NCI-H2081 (cell line): ENCODE measurements at places on chromosomes 1 and 21.

DNA sequence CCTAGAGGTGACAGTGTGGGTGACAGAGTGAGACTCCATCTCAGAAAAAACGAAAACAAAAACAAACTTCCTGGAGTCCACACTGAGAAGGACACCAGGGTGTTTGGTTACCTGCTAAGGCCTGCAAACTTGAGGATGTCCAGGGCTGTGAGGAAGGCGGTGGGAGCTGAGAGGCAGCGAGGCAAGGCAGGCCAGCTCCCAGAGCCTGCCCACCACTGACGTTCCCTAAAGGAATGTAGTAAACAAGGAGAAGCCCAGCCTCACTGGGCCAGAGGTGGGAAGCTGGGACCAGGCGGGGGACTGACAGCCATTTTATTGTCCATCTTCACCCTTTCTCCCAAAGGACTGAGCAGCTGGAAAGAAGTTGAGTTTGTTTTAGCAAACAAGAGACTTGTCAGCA, 24.1 kb downstream of the SHISA4 start:
- DNase-seq, result no peak

DNA sequence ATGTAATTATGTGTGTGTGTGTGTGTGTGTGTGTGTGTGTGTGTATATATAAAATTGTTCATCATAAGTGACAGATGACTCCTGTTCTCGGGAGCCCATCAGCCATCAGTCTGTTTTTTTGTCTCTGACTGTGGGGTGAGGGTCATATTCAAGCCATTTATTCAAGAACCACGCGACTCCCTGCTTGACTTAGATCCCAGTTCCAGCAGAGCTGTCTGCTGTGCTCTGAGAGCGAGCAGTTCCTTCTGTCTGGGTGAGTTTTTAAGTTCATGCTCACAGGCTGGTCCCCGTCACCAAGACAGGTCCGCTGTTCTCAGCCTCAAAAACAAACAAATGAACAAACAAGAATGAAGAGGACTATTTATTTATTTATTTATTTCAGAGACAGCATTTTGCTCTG, 18.3 kb upstream of the NPPB start:
- no peak for DNase-seq

DNA sequence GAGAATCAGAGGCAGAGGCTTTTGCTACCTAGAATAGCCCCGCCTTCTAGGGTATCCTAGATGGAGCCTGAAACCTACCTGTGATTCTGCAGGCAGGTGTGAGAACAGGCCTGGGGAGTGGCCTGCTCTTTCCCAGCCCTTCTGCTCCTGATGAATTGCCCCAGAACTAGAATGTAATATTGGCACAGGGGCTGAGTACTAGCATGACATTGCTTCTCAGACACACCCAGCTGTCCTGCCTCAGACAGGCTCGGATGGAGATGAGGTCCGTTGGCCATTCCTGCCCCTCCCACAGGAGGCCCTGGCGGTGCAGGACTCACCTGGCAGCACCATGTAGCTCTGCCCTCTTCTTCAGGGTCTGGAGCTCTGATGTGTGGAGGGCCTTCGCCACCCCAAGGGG, 237.6 kb downstream of the GRIK3 start:
- no peak for DNase-seq

DNA sequence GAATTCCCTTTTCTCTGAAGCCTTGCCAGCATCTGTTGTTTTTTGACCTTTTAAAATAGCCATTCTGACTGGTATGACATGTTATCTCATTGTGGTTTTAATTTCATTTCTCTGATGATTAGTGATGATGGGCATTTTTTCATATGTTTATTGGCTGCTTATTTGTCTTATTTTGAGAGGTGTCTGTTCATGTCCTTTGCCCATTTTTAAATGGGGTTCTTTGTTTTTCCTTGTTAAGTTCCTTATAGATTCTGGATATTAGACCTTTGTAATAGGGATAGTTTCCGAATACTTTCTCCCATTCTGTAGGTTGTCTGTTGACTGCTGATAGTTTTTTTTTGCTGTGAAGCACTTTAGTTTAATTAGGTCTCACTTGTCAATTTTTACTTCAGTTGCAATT, 54.0 kb upstream of the C1orf185 start:
- no peak for DNase-seq

GRCh38 chr1:145708063-145708462, 895 bp upstream of the PDZK1 start:
- DNase-seq, result no peak

GRCh38 chr21:41604583-41605041, 96.7 kb upstream of the TMPRSS2 start:
- no peak for DNase-seq

DNA sequence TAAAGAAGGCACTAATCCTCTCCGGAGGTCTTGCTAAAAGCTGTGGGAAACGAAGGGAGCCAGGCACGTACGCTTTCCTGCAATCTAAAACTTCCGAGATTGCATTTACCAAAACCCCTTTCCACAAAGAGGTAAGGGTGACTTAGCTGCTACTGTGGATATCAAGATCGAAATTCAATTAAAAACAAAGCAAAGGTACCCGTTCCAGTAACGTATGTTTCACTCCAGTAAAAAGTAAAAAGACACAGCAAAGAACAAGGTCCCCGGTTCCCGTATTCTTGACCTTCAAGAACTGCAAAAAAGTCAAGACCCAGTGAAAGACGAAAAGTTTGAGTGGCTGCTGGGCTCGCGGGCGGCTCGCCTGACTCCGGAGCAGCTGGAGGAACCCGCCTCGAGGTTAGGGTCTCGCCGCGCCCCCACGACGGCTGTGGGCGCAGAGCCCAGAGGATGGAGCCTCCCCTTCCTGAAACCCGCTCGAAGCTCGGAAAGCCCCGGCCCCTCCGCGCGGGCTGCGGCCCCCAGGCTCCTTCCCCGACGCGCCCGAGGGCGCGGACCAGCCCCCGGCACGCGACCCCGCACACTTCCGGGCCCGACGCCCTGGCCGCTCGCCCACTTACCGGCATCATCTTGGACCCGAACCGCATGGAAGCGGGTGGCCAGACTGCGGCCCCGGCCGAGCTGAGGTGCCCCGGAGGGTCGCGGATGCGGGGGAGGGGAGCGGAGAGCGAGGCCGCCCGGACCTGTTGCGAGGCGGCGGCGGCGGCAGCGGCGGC, 524 bp downstream of the TP53BP2 start:
- DNase-seq, result peak; percentile 61

- no peak for DNase-seq
Measured at GRCh38 chr1:182217071-182217470, 155.6 kb upstream of the ZNF648 start.

DNA sequence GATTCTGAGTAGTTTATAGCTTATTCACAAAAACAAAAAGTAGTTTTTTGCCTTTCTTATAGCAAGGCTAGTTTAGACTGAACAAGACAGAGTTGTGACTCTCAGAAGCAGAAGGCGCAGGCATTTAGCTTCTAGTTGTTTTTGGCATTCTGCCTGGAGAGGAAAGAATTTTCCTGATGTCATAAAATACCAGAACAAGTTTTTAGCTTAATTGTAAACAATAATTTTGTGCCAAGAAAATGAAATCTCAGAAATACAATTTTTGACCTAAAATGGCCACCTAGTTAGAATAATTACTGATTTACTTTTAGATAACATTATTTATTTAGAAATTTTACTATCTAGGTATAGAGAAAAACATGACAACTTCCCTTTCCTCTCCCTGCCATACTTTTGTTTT, 1.0 kb downstream of the DNAJB4 start:
- DNase-seq, result no peak

DNA sequence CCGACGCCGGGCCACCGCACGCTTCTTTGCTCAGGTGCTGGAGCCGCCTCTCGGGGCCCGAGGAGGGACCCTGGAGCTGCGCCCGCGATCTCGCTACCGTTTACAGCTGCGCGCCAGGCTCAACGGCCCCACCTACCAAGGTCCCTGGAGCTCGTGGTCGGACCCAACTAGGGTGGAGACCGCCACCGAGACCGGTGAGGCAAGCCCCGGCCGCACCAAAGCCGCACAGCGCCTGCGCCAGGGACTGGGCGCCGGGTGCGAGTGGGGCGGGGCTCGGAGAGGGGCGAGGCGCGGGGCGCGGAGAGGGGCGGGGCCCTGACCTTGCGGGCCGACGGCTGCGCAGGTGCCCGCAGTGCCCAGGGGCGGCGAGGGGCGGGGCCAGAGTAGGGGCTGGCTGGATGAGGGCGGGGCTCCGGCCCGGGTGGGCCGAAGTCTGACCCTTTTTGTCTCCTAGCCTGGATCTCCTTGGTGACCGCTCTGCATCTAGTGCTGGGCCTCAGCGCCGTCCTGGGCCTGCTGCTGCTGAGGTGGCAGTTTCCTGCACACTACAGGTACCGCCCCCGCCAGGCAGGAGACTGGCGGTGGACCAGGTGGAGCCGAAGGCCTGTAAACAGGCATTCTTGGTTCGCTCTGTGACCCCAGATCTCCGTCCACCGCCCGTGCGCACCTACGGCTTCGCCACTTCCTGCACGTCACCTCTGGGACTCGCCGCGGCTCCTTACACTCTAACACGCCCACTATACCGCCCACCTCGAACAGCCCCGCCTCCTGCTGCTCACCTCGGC, 9.8 kb upstream of the CDC20 start:
- DNase-seq, result peak; percentile 94

- DNase-seq, result no peak
Measured at GRCh38 chr1:77829851-77830250, 50.4 kb downstream of the MIGA1 start.

- DNase-seq, result peak; percentile 84
Measured at GRCh38 chr1:229887043-229887822, 179.8 kb upstream of the GALNT2 start.

DNA sequence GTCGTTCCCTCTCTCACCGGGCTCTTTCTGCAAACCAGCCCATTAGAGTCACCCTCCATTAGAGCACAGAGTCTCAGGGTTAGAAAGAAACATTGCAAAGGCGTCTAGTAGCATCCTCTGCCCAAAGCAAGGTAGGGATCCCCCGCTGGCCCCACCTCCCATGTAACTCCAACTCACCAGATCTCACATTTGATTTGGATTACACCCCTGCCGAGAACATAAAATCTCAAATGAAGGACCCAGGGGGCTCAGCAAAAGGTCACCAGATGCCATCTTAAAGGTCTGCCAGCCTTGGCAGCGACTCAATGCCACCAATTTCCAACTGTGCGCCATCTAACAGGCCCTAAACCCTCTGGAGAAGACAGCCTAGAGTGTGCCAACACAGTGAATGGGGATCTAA, 14.1 kb downstream of the C1orf87 start:
- peak; percentile 96 for DNase-seq

GRCh38 chr1:82001345-82001744, 200.6 kb downstream of the ADGRL2 start:
- DNase-seq, result no peak

DNA sequence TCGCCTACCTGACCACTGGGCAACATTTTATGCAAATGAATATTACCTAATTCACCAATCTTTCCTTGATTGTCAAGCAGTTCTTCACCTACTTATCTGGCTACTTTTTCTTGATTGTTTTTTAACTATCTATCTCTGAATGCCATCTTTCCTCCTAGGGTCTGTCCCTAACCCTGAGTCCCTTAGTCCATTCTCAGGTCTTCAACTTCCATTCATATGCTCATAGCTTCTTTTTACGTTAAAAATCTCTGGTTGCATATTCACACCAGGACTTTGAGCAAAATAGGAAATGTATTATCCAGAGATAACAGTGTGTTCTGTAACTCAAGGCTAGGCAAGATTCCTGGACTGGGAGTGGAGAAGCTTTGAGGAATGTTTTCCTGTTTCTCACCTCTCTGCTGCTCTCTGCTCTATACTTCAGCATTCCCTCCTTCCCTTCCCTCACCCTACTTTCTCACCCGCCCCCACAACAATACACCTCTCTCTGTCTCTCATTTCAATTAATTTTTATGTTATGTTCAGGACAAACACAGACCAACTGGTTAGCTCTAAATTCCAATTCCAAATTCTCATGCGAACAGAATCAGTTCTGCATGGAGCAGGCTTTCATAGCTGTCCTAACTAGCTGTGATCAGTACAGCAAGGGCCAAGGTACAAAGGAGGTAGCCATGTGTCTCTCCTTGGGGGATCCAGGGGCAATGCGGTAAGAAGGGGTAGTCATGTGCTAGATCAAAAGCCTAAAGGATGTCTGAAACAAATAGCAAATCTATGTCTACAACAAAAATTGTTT, 278.4 kb downstream of the USH2A start:
- DNase-seq, result no peak

DNA sequence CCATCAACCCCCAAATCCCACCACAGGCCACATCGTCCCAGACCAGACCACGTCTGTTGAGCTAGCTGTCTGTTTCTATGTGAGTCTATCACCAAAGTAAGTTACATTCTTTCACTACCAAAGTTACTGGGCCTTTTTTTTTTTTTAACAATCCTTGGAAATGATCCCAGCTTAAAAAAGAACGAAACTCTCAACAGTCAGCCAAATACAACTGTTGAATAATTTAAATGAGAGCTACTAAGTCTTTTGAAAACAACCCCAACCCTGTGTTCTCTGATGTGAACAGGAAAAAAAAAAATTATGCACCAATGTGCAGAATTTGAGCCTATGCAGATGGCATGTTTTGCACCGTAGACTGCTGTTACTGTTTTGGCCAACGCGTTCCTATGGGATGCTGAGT, 134.0 kb upstream of the ETS2 start:
- no peak for DNase-seq

- no peak for DNase-seq
Measured at GRCh38 chr1:178262120-178262500, 168.2 kb downstream of the RASAL2 start.

DNA sequence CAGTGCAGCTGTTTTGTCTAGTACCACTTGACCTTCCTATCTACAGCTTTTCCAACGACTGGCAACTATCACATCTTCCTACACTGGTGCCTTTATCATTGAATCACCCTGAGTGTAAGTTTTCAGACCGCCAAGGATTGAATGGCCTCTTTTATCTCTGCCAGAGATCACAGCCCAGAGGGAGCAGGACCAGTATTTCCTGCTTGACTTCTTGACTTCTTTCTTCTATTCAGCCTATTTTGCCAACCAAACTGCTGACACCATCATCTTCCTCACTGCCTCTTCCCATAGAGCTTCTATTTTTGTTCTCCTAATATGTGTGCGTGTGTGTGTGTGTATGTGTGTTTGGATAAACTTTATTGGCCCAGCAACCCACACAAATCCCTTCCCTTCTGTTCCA, 53.8 kb downstream of the SERBP1 start:
- DNase-seq, result no peak

DNA sequence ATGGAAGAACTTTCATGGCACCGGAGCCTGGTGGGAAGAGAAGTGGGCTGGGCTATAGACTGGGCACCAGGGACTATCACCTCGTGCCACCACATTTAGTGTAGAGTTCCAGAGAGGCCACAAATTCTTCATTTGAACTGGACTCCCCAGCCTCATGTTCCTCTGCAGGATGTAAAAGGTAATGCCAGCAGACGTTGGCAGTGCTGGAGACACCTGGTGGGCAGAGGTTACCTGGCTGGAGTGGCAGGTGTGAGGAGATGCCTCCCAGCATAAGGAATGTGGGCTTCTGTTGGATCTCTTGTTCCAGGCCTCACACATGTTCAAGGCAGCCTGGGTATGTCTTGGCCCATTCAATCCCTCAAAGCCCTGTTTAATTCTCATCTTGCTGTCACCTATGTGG, 35.2 kb downstream of the TEX35 start:
- DNase-seq, result no peak

DNA sequence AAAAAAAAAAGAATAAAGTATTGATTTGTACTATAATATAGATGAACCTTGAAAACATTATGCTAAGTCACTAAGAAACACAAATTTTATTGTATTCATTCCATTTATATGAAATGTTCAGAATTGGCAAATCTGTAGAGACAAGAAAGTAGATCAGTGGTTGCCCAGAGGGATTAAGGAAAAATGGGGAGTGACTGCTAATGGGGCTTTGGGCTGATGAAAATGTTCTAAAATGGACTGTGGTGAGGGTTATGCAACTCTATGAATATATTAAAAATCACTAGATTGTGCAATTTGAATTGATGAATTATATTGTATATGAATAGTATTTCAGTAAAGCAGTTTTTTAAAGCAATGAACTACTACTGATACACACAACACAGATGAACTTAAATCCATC, 10.0 kb downstream of the GDAP2 start:
- DNase-seq, result no peak
